ENCODE measurements at places on chromosomes 6 and 20. TPM values are rescaled to one million over a fixed set of nuclear protein-coding genes. Genes with fewer than 3 reads are reported as not detected.

CITED2 gene
- 23.7 TPM for total RNA-seq

C6orf141 gene
- total RNA-seq: 14.0 TPM

FHL5 gene
- not detected for total RNA-seq

SLC4A11 gene
- total RNA-seq: 13.0 TPM

LPIN3 gene
- total RNA-seq: 6.2 TPM

PSMB9 gene
- 1.6 TPM for total RNA-seq

NFKBIE gene
- 25.9 TPM for total RNA-seq

RAE1 gene
- total RNA-seq: 41.1 TPM

SLCO4A1 gene
- total RNA-seq: 4.0 TPM

CALHM4 gene
- total RNA-seq: not detected

HSPA1L gene
- 0.14 TPM for total RNA-seq

RANBP9 gene
- 28.5 TPM for total RNA-seq

NCOA6 gene
- total RNA-seq: 15.9 TPM

JPH2 gene
- total RNA-seq: 0.19 TPM

SMLR1 gene
- total RNA-seq: not detected

SYNE1 gene
- 2.5 TPM for total RNA-seq

SLA2 gene
- total RNA-seq: not detected

MAP3K7 gene
- total RNA-seq: 20.6 TPM

STK35 gene
- 18.3 TPM for total RNA-seq

FOXS1 gene
- total RNA-seq: not detected

MLIP gene
- not detected for total RNA-seq

POLR3F gene
- 14.2 TPM for total RNA-seq

DUSP15 gene
- not detected for total RNA-seq

JARID2 gene
- 20.0 TPM for total RNA-seq

COL9A3 gene
- 2.6 TPM for total RNA-seq

HNF4A gene
- not detected for total RNA-seq

C6orf163 gene
- total RNA-seq: 1.1 TPM

RIMS1 gene
- 0.35 TPM for total RNA-seq

RPS21 gene
- 2,524 TPM for total RNA-seq

TOX2 gene
- 1.3 TPM for total RNA-seq

CPNE5 gene
- 0.05 TPM for total RNA-seq

ZNF318 gene
- total RNA-seq: 4.4 TPM

SGK2 gene
- total RNA-seq: not detected

PET117 gene
- 16.1 TPM for total RNA-seq

PTK6 gene
- 0.70 TPM for total RNA-seq

CASS4 gene
- 0.21 TPM for total RNA-seq

PAK5 gene
- 0.14 TPM for total RNA-seq

BEND3 gene
- total RNA-seq: 3.2 TPM

NKAPL gene
- total RNA-seq: 0.56 TPM

VWA7 gene
- 1.6 TPM for total RNA-seq

CST5 gene
- not detected for total RNA-seq

NRSN1 gene
- total RNA-seq: not detected

ADGRF4 gene
- total RNA-seq: 18.3 TPM

PLG gene
- not detected for total RNA-seq

CUL9 gene
- total RNA-seq: 29.6 TPM

RNF39 gene
- 4.9 TPM for total RNA-seq

ARFGEF3 gene
- total RNA-seq: 3.0 TPM

BMP7 gene
- 0.49 TPM for total RNA-seq

MUC21 gene
- total RNA-seq: not detected

OR2H1 gene
- not detected for total RNA-seq
